ENCODE measurements at places on chromosomes 6 and 20. TPM values are rescaled to one million over a fixed set of nuclear protein-coding genes. Genes with fewer than 3 reads are reported as not detected.

The TRIM10 gene
- not detected for total RNA-seq

The RSPO3 gene
- not detected for total RNA-seq

The MYLIP gene
- total RNA-seq = 24.8 TPM

The C20orf202 gene
- total RNA-seq = not detected

The OTOR gene
- total RNA-seq = not detected

GRCh38 chr6:127566651-127567050 lies 10.3 kb upstream of the C6orf58 start:
- DNase-seq = no peak
- no peaks in the 10 kb centered on the region for H3K36me3 ChIP-seq
- H3K4me1 ChIP-seq = no peaks in the 10 kb centered on the region
- H3K27ac ChIP-seq = no peak overlapping the region
- no peak overlapping the region for H3K4me3 ChIP-seq

DNA sequence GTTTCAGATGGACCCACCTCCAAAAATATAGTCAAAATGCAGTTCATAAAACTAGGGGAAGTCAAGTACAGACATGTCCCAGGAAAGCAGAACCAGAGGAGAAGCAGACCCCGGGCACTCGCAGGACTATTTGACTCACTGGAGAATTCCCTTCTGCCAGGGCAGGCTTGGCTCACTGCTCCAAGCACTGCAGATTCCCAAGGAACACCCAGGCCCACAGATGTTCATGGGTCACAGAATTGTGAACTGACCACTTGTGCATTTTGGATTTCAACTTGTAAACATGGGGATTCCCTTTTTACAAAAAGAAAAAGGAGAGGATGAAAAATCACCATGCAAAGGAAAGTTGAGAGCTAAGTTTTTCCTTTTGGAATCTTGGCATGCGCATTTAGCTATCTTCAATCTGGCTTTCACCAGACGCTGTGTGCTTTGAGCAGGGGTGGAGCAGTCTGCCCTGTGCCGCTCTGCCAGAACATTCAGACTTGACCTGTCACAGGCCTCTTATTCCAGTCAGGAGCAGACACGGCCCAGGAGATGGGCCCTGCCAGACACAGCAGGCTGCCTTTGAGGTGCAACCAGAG lies 237.5 kb upstream of the TAB2 start:
- H3K4me1 ChIP-seq = no peaks in the 10 kb centered on the region
- DNase-seq = no peak
- H3K36me3 ChIP-seq = no peaks in the 10 kb centered on the region

- no peak overlapping the region for H3K4me3 ChIP-seq
- no peak overlapping the region for H3K27ac ChIP-seq
- H3K27me3 ChIP-seq = no peaks in the 10 kb centered on the region
- no peaks in the 10 kb centered on the region for H3K4me1 ChIP-seq
- no peaks in the 10 kb centered on the region for H3K36me3 ChIP-seq
- DNase-seq = no peak
Observed at GRCh38 chr6:50120300-50120699, 70.6 kb upstream of the DEFB112 start.

- no peaks in the 10 kb centered on the region for H3K36me3 ChIP-seq
- no peak for DNase-seq
- no peaks in the 10 kb centered on the region for H3K4me1 ChIP-seq
- H3K27me3 ChIP-seq = no peaks in the 10 kb centered on the region
- H3K27ac ChIP-seq = no peak overlapping the region
- H3K4me3 ChIP-seq = no peak overlapping the region
Observed at GRCh38 chr6:168364793-168365421, 45.3 kb upstream of the DACT2 start.

DNA sequence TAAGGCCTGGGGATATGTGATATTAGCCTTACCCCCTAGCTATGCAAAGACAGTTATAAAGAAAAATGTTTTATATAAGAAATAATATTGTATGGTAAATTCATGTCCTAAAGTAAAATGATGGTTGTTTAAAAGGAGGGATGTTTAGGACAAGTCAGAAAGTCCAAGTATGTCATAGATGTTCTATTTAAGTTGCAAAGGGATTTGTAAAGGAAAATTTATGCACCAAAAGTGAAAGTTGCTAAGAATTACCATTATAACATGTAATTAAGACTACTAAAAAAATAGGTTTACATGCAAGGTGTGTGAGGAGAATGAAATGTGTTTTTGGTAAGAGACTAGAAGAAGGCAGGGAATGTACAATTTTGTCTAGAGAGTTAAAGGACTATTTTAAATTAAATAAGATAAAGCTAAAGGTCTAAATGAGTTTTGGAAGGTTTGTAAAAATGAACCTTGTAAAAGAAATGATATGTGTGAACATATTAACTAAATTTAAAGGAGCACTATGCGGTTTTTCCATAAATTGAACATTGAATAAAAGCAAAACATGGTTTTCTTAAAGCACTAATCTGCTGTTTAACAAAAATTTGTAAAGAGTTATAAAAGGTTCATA lies 22.7 kb upstream of the GOPC start:
- H3K36me3 ChIP-seq = no peaks in the 10 kb centered on the region
- peak overlapping the region; percentile 54 for H3K4me3 ChIP-seq
- no peak for DNase-seq
- H3K27me3 ChIP-seq = no peaks in the 10 kb centered on the region
- no peak overlapping the region for H3K27ac ChIP-seq

DNA sequence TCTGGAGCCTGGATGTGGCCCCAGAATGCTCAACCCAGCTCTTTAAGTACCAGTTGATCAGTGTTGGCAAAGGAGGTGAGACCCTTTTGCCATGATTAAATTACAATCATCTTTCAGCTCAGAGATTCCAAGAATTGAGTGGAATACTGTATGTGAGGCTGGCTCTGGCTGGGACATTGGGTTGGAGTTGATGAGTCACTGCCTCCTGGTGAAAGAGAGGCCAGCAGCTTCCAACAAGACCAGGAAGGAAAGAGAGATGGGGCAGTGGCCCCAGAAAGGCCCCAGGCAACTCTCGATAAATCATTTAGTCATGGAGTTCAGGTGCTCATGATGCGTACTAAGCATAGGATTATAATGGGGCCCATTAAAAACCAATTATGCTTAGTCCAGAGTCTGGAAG lies 2.1 kb downstream of the TGM6 start:
- H3K36me3 ChIP-seq = no peaks in the 10 kb centered on the region
- no peak for DNase-seq
- H3K27ac ChIP-seq = no peak overlapping the region
- no peaks in the 10 kb centered on the region for H3K27me3 ChIP-seq
- no peak overlapping the region for H3K4me3 ChIP-seq

DNA sequence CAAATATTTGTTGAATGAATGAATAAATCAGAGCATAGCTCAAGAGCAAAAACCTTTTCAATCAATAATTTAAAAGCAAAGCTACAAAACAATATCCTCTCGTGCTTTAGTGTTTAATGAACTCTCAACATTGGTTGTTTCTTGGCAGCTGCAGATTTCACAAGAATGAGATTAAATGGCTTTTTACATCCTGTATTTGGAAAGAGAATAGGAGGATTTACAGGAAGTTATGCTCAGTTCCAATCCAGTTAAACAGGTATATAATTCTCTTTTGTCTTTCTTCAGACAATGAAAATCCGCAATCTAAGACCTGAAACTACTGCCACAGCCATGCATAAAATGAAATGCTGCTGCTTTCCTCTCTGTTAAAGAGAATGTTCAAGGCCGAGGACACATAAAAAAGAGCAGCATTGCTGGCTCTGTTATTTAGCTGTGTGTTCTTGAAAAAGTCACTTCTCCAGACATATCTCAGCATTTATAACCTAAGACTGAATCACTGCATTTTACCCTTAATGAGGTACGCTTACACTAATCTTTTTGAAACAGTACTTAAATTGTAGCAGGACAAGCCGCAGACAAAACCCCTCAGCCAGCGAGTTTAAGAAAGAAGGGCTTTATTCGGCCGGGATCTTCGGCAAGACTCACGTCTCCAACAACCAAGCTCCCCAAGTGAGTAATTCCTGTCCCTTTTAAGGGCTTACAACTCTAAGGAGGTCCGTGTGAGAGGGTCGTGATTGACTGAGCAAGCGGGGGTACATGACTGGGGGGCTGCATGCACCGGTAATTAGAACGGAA lies 3.6 kb downstream of the C6orf52 start:
- H3K4me3 ChIP-seq = no peak overlapping the region
- peaks cover 6% of the 10 kb centered on the region for H3K36me3 ChIP-seq
- no peaks in the 10 kb centered on the region for H3K4me1 ChIP-seq
- no peaks in the 10 kb centered on the region for H3K27me3 ChIP-seq
- DNase-seq = no peak

- no peaks in the 10 kb centered on the region for H3K36me3 ChIP-seq
- H3K4me3 ChIP-seq = no peak overlapping the region
- H3K4me1 ChIP-seq = no peaks in the 10 kb centered on the region
- no peak for DNase-seq
- H3K27me3 ChIP-seq = no peaks in the 10 kb centered on the region
- H3K27ac ChIP-seq = no peak overlapping the region
Observed at GRCh38 chr6:4636881-4637224, 139.4 kb upstream of the CDYL start.

DNA sequence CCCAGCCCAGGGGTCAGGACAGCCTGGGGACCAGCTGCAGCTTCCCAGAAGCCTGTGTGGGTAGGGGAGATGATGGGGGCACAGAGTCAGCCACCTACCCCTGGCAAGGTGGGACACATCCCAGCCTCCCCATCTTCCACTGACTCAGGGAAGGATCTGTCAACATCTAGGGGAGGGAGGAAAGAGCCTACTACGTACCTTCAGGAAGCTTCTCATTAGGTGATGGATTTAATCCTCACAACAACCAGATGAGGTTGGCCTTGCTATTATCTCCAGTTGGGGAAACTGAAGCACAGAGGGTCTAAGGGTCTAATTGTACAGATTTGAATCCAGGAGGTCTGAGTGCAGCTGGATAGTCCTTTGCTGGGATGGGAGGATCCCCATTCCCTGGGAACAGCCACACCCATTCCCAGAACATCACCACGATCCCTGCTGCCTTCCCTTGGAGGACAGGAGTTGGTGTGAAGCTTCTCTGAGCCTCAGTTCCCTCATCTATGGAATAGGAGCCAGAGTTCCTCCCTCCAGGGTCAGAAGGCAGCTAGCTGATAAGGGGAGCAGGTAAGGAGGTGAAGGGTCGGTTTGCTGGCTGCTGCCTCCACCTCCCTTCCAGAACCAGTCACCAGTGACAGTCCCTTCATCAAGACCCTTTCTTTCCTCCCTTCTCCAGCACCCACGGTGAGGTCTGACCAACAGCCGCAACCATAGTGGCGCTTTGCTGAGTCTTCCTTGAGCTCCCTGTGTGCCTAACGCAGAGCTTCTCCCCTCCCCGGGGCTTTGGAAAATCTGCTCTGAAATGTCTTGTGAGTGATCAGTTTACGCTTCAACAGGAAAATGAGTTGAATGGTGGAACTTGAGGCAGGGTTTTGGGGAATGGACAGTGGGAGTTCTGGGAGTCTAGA lies 56.8 kb downstream of the CEBPB start:
- no peaks in the 10 kb centered on the region for H3K4me1 ChIP-seq
- no peaks in the 10 kb centered on the region for H3K36me3 ChIP-seq
- no peak overlapping the region for H3K4me3 ChIP-seq

- DNase-seq = no peak
- peak overlapping the region; percentile 95 for H3K27ac ChIP-seq
- no peaks in the 10 kb centered on the region for H3K27me3 ChIP-seq
- no peak overlapping the region for H3K4me3 ChIP-seq
Observed at GRCh38 chr6:146077992-146078391, 49.1 kb downstream of the GRM1 start.

DNA sequence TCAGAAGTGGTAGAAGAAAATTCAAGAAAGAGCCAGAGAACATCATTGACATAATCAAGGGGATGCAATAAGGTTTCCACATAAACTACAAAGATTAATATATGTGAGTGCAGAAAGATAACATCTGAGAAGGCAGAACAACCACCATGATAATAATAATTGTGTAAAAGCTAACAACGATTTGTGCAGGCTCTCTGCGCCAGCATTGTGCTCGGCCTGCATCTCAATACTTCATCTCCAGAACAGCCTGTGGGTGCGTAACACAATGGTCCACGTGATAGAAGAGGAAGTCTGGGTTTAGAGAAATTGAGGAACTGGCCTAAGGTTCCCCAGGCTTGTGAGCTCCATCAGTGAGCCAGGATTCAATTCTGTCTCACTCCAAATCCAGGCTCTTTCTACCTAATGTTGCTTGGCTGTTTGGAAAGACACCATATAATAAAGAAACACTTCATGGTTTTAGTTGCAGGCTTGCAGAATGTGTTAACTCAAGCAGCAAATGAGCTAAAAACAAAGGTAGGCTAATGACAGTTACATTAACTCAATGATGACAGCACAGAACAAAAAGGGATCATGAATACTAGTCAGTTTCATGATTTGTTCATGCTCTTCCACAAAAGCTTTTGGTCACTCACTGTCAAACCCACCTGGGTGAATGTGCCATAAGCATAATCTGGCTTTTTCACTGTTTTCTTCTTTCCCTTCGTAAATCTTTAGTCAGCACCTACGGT lies 71.2 kb downstream of the LY86 start:
- DNase-seq = no peak
- no peak overlapping the region for H3K27ac ChIP-seq
- H3K4me3 ChIP-seq = no peak overlapping the region
- H3K27me3 ChIP-seq = no peaks in the 10 kb centered on the region
- H3K36me3 ChIP-seq = no peaks in the 10 kb centered on the region

GRCh38 chr20:49877386-49877921 lies 37.9 kb downstream of the SPATA2 start:
- DNase-seq = peak; percentile 28
- H3K4me1 ChIP-seq = no peaks in the 10 kb centered on the region
- H3K4me3 ChIP-seq = no peak overlapping the region
- no peaks in the 10 kb centered on the region for H3K27me3 ChIP-seq

DNA sequence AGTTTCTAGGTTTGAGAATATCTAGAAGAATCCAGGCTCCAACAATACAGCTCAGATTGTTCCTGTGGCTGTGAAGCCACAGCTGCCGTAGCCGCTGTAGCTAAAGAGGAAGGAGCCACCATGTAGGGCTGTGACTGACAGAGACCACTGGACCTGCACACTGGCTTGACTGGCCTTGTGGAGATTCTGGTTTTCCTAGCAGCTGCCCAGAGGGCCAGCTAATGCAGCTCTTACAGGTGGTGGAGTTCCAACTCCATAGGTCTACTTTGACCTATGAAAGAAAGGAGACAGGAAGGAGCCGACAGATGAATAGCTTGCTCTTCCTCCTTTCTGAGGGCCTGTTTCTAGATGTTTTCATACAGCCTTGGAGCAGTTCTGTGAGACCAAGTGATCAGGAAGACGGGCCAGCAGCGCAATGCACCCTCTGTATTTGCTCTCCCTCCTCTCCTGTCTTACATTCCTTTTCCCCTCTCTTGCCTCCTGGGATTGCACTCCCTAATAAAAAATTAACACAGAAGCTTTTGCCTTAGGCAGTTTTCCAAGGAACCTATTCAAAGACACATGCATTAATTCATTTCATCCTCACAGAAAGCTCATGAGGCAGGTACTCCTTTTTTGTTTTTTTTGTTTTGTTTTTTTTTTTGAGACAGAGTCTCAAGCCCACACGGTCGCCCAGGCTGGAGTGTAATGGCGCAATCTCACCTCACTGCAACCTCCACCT lies 51.8 kb upstream of the MYB start:
- H3K36me3 ChIP-seq = no peaks in the 10 kb centered on the region
- H3K27ac ChIP-seq = no peak overlapping the region
- no peak overlapping the region for H3K4me3 ChIP-seq
- H3K4me1 ChIP-seq = no peaks in the 10 kb centered on the region
- no peaks in the 10 kb centered on the region for H3K27me3 ChIP-seq
